ENCODE measurements at places on chromosomes 4 and X. TPM values are rescaled to one million over a fixed set of nuclear protein-coding genes. Genes with fewer than 3 reads are reported as not detected.

HMX1 gene
- total RNA-seq: not detected

TLR6 gene
- 0.71 TPM for total RNA-seq

ARHGAP36 gene
- not detected for total RNA-seq

SLC49A3 gene
- 12.0 TPM for total RNA-seq

C4orf50 gene
- not detected for total RNA-seq

PNMA6E gene
- total RNA-seq: not detected

CLNK gene
- not detected for total RNA-seq

HPSE gene
- total RNA-seq: 1.1 TPM

SOD3 gene
- total RNA-seq: 64.2 TPM

WNK3 gene
- total RNA-seq: 0.88 TPM

IL1RAPL1 gene
- total RNA-seq: 1.9 TPM

LEF1 gene
- 0.41 TPM for total RNA-seq

NDNF gene
- total RNA-seq: 6.8 TPM

SLC7A11 gene
- total RNA-seq: 0.19 TPM

MAGEA9B gene
- total RNA-seq: not detected

HSFX2 gene
- not detected for total RNA-seq

ZNF185 gene
- total RNA-seq: 1.6 TPM

ARAP2 gene
- total RNA-seq: 2.9 TPM

CTAG1A gene
- not detected for total RNA-seq

NKX6-1 gene
- total RNA-seq: not detected

CT55 gene
- not detected for total RNA-seq

TKTL2 gene
- total RNA-seq: not detected

ARX gene
- not detected for total RNA-seq
